CD4-positive, alpha-beta memory T cell (primary cell): ENCODE measurements at places on chromosomes 11 and 22. TPM values are rescaled to one million over a fixed set of nuclear protein-coding genes. Genes with fewer than 3 reads are reported as not detected.
A peak's percentile ranks its signal among the peaks of the same experiment; 100 is the strongest.

DNA sequence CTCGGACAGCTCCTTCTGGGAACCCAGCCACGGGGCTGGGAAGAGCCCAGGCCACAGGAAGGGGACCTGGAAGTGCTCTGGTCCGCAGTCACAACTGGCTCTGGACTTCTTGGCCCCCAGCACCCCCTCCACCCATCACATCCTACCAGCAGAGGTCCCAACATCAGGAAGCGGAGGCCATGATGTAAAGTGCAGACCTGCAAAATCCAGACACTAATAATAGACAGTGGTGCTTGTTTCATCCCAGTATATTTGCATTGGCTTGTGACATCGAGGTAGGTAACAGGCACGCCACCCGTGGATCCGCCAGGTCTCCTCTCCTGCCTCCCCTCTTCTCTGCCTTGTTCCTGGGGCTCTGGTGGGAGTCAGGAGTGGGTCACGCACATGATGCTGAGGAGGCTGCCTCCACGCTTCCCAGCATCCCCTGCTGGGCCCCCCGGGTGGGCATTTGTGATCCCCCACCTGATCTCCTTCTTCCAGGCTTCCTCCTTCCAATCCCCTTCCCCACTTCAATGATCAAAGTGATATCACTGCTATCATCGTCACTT is 1454.0 kb downstream of the BRD1 start:
- DNase-seq = no peak

DNA sequence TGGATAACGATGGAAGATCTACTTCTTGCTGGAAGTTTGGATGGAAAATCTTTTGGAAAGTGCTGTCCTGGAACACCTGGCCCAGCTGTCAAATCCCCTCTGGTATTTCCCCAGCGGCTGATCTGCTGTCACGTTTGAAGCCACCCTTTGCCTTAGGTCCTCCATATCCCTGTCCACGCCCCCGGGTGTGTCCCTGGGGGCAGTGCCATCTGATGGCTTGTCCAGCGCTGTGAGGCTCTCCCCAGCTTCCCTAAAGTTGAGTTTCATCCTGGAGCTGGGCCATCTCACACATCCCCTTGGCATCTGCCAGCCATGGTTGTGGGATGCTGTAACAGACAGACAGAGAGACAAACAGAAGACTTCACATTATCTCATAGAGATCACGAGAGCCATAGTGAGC is 3.1 kb upstream of the IGLL1 start:
- no peak for DNase-seq

GRCh38 chr22:38108561-38109319 is 1.7 kb downstream of the BAIAP2L2 start:
- no peak for DNase-seq

DNA sequence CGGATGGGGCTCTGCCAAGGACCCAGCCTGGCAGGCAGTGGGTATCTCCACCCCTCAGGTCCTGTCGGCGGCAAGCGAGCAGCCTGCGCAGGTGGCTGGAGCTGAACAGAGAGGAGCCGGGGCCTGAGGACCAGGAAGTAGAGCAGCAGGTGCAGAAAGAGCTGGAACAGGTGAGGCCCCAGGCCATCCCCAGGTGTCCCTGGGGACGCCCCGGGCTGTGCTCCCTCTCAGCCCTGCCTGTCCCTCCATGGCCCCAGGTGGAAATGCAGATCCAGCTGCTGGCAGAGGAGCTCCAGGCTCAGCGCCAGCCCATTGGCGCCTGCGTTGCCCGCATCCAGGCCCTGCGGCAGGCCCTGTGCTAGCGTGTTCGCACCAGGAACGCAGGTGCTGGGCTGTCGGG is 44.0 kb downstream of the PISD start:
- DNase-seq = no peak

GRCh38 chr11:29634244-29634643 is 382.6 kb downstream of the KCNA4 start:
- no peak for DNase-seq

- DNase-seq = peak; percentile 60
Measured at GRCh38 chr22:28810821-28811491, 10.6 kb upstream of the XBP1 start.

GRCh38 chr22:45441138-45441537 is 27.6 kb downstream of the RIBC2 start:
- DNase-seq = peak; percentile 19

DNA sequence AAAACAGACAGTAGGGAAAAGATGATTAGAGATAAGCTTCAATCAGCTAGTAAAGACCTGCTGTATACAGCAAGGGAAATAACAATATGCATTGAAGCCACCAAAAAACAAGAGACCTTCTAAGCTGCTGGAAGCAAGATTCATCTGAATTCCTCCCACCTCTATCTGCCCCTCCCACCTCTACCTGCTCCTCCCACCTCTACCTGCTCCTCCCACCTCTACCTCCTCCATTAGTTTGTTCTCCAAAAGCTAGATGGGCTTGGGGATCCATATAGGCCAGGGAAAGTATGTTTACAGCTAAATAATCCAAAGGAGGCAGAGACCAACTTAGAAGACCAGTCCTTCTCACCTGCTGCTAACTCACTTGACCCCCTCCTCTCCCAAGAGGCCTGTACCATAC is 33.2 kb downstream of the PAK1 start:
- DNase-seq = no peak

- DNase-seq = no peak
Measured at GRCh38 chr22:33639588-33640254, 280.6 kb downstream of the LARGE1 start.

- DNase-seq = no peak
Measured at GRCh38 chr11:61727401-61727811, 25.0 kb upstream of the MYRF start.

GRCh38 chr11:122628810-122629555 is 26.5 kb upstream of the UBASH3B start:
- DNase-seq = peak; percentile 60

GRCh38 chr22:24390156-24390555 is 37.2 kb upstream of the ADORA2A start:
- no peak for DNase-seq

DNA sequence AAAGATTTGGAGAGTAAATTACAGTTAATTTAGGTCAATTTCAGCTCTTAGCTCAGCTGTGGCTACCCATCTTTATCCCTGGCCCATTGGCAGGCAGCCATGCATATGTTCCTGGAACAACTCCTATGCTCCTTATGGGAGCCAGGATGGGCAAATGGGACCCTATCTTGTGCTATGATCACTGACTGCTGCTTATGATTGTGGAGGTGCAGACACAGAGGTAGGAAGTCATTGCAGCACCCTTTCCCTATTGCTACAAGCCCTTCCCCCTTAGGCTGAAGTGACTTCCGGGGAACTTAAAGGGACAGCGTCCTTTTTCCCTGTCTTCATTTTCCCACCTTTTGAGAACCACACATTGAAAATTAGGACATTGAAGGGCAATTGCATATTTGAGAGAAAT is 112.7 kb downstream of the FCHSD2 start:
- no peak for DNase-seq

GRCh38 chr11:69483691-69484426 is 2.4 kb downstream of the LINC01488 start:
- no peak for DNase-seq

- no peak for DNase-seq
Measured at GRCh38 chr22:37930270-37930951, 23.0 kb downstream of the C22orf23 start.

GRCh38 chr11:74926304-74927030 is 22.4 kb downstream of the XRRA1 start:
- no peak for DNase-seq

GRCh38 chr22:19178065-19178656 is 375 bp downstream of the SLC25A1 start:
- peak; percentile 72 for DNase-seq

- no peak for DNase-seq
Measured at GRCh38 chr11:48074425-48075181, 94.2 kb downstream of the PTPRJ start.

GRCh38 chr11:87007963-87008362 is 29.8 kb upstream of the TMEM135 start:
- no peak for DNase-seq

GRCh38 chr22:19516378-19517170 is 7.6 kb downstream of the CLDN5 start:
- DNase-seq = no peak

GRCh38 chr11:9969068-9969467 is 305.2 kb downstream of the SWAP70 start:
- DNase-seq = no peak

- no peak for DNase-seq
Measured at GRCh38 chr11:81870815-81871214, 862.8 kb downstream of the FAM181B start.

DNA sequence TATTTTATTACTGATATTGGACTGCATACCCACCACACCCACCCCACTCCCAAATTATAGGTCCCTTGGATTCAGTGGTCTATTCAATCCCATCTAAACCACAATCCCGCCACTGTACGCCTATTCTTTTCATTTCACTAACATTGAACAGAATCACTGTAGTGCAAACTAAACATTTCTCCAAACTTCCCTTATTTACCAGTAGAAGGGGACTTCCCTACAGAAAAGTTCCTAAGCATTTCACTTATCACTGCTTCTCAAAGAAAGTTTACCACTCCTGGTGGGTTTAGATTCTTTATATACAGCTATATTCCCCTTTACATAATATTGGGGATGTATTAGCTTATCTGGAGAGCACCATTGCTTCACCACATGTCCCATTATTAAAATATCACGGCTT is 29.3 kb downstream of the OR8B12 start:
- DNase-seq = no peak

DNA sequence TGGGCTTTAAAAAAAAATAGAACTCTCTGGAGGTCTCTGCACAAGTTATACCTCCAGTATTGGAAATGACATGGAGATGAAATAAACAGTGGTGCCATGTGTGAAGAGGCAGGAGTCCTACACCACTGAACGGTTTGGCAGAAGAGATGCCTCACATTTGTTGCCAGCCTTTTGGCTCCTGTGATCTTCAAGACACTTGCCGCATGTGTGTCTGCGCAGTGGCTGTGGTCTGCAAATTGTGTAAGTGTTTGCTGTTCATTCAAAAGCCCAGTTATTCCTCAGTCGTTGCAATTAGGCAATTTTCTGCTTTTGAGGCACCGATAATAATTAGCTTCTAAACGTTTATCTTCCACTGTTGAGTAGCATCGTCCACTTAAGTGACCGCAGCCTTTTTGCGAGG is 319.1 kb downstream of the BRD1 start:
- no peak for DNase-seq

- no peak for DNase-seq
Measured at GRCh38 chr22:44407987-44408828, 89.8 kb downstream of the RTL6 start.

DNA sequence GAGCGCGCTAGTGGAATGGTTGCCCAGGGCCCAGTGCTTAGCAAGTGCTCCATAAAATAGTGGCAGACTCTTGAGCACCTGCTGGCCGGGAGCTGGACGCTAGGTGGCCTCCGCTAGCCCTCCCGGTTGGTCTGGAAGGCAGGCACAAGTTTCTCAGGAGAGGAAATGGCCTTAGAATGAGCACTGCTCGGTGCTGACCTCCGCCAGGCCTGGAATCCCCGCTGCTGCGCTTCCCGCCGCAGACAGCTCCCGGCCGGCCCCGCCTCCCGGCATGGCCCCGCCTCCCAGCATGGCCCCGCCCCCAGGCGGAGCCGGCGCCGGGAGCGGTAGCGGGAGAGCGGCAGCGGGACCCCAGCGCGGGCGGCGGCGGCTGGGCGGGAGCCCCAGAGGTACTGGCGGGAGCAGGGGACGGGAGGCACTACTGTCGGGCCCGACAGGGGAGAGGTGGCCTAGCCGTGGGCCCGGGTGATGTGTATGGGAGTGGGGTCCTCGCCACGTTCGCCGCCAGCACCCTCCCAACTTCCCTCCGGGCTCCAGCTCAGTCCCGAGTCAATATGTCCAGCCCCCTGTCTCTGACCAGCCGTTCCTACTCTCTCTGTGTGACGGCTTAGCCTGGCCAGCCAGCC is at the start of gene SIPA1:
TSS of gene SIPA1 (plus strand) at position 308 of the 626 bp plus-strand sequence. CDS start 2,821 bp downstream, outside the sequence.
- DNase-seq = peak; percentile 76

- DNase-seq = peak; percentile 89
Measured at GRCh38 chr22:20566420-20567260, 59.2 kb downstream of the MED15 start.

GRCh38 chr11:132490978-132491377 is 1041.3 kb downstream of the OPCML start:
- DNase-seq = no peak

GRCh38 chr11:25838918-25839625 is 492.9 kb upstream of the ANO3 start:
- no peak for DNase-seq

- no peak for DNase-seq
Measured at GRCh38 chr11:16278273-16278672, 78.1 kb downstream of the SOX6 start.

F2 gene
- not detected for total RNA-seq

NTM gene
- not detected for total RNA-seq

ARHGAP8 gene
- total RNA-seq = 0.67 TPM

C11orf65 gene
- 0.93 TPM for total RNA-seq

CYP2D6 gene
- 10.7 TPM for total RNA-seq

PAX6 gene
- not detected for total RNA-seq

AIFM3 gene
- 1.0 TPM for total RNA-seq

PRG2 gene
- 0.25 TPM for total RNA-seq

PLEKHA7 gene
- 7.7 TPM for total RNA-seq

HBG1 gene
- not detected for total RNA-seq

LARGE1 gene
- total RNA-seq = 1.1 TPM

ASPHD2 gene
- total RNA-seq = 4.0 TPM

ABTB2 gene
- 0.39 TPM for total RNA-seq

PACSIN3 gene
- 1.3 TPM for total RNA-seq
